Activated naive CD4-positive, alpha-beta T cell treated with anti-CD3 and anti-CD28 coated beads for 36 hours (primary cell): ENCODE measurements at places on chromosomes 12 and 14. TPM values are rescaled to one million over a fixed set of nuclear protein-coding genes. Genes with fewer than 3 reads are reported as not detected.

DNA sequence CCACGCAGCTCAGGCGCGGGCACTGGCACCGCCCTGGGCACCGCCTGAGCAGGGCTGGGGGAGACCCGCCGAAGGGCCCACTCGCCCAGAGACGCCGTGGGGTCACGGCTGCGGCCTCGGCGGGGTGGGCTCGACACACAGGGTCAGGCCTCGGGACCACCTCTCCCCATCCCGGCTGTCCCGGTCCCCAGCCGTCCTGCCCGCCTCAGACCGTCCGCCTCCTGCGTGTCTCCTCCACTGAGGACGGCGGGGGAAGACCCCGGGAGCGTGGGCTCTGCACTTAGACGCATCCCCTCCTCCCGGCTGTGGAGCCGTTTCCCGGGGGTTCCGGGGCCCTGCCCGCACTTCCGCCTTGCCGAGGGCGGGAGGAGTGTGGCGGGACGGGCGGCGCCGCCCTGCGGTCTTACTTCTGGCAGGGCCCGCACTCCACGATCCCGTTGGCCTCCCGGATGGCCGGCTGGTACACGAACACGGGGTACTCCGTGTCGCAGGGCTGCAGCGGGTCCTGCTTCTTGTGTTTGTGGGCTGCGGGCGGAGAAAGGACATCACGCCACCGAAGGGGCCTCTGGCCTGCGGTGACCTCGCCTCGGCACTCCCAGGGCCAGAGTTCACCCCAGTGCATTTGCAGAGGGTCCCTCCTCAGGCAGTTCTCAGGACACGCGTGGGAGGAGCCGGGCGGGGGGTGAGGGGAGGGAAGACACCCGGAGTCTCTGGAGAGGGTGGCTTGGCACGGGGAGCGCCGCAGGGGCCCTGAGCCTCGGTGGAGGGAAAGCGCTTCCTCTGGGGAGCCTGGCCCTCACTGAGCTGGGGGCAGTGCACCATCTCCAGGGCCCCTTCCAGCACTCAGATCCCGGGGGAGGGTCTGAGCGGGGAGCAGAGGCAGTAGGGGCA, 23.1 kb upstream of the LRTM2 start:
- H3K4me1 ChIP-seq = peaks cover 4% of the 10 kb centered on the region
- no peaks in the 10 kb centered on the region for H3K27me3 ChIP-seq
- peak; percentile 72 for DNase-seq
- peak overlapping the region; percentile 81 for H3K4me3 ChIP-seq
- H3K36me3 ChIP-seq = no peaks in the 10 kb centered on the region
- peak overlapping the region; percentile 88 for H3K27ac ChIP-seq

DNA sequence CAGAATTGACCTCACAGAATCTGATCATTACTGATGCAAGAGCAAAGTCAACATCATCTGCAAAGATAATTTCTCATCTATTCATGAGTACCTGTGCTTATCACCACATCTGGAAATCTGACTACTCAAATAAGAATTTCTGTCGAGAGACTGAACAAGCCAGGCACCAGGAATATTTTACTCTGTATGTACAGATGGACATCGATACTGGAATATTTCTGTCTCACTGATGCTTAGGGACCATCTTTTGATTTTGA, 105.2 kb downstream of the BICD1 start:
- no peak overlapping the region for H3K27ac ChIP-seq
- peaks cover 10% of the 10 kb centered on the region for H3K36me3 ChIP-seq
- no peaks in the 10 kb centered on the region for H3K27me3 ChIP-seq
- no peak overlapping the region for H3K4me3 ChIP-seq

- DNase-seq = peak; percentile 50
- peaks cover 17% of the 10 kb centered on the region for H3K4me1 ChIP-seq
- no peak overlapping the region for H3K27ac ChIP-seq
- peaks cover 25% of the 10 kb centered on the region for H3K27me3 ChIP-seq
- H3K36me3 ChIP-seq = no peaks in the 10 kb centered on the region
- no peak overlapping the region for H3K4me3 ChIP-seq
Measured at GRCh38 chr14:106277503-106277902, 751.1 kb downstream of the TMEM121 start.

DNA sequence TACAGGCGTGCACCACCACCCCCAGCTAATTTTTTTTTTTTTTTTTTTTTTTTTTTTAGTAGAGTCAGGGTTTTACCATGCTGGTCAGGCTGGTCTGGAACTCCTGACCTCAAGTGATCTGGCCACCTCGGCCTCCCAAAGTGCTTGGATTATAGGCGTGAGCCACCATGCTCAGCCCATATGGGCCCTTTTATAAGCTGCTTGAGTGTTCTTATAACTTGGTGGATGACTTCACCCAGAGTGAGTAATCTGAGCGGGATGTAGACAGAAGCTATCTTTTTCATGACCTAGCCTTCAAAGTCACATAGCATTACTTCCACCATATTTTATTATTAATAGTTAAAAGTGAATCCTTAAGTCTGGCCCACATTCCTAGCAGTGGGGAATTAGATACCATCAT, 16.4 kb downstream of the BBOF1 start:
- no peak overlapping the region for H3K27ac ChIP-seq
- no peak overlapping the region for H3K4me3 ChIP-seq
- peaks cover 1% of the 10 kb centered on the region for H3K36me3 ChIP-seq
- no peaks in the 10 kb centered on the region for H3K27me3 ChIP-seq
- H3K4me1 ChIP-seq = no peaks in the 10 kb centered on the region

DNA sequence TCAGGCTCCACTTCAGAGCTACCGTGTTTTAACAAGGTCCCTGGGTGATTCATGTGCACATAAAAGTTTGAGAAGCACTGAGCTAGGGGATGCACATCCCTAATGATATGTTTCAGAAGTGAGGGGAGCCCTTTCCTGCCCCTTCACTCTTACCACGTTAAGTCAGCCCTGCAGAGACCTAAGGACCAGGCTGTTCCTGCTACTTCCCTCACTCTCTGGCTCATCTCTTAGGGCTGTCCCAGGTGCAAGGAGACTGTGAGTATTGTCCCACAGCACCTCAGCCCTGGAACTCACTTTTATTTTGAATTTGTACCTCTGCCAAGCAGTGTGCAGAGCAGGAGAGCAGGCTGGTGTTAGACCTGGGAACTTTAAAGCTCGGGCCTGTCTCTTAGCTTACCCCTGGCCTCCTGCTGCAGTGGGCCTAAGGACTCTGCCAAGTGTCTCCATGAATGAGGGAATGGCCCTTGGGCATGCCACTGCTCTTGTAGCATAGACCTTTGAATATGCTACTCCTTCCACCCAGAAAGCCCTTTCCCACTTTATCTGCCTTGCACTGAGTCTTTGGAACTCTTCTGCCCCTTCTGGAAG, 11.0 kb upstream of the SUSD6 start:
- no peak overlapping the region for H3K27ac ChIP-seq
- H3K36me3 ChIP-seq = no peaks in the 10 kb centered on the region
- DNase-seq = no peak
- H3K4me1 ChIP-seq = peaks cover 5% of the 10 kb centered on the region

- peaks cover 8% of the 10 kb centered on the region for H3K4me1 ChIP-seq
- H3K27me3 ChIP-seq = no peaks in the 10 kb centered on the region
- no peaks in the 10 kb centered on the region for H3K36me3 ChIP-seq
- no peak overlapping the region for H3K27ac ChIP-seq
- DNase-seq = no peak
Measured at GRCh38 chr14:93086441-93087055, 29.2 kb downstream of the ITPK1 start.

DNA sequence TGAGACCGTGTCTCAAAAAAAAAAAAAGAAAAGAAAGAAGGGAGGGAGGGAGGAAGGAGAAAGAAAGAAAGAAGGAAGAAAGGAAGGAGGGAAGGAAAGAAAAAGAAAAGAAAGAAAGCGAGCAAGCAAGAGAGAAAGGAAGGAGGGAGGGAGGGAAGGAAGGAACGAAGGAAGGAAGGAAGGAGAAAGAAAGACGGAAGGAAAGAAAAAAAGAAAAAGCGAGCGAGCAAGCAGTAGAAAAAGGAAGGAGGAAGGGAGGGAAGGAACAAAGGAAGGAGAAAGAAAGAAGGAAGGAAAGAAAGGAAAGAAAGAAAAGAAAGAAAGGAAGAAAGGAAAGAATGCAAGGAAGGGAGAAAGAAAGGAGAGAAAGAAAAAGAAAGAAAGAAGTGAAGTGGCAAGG, 504.0 kb downstream of the GLT1D1 start:
- H3K27me3 ChIP-seq = no peaks in the 10 kb centered on the region
- no peak overlapping the region for H3K27ac ChIP-seq
- no peaks in the 10 kb centered on the region for H3K36me3 ChIP-seq
- no peak overlapping the region for H3K4me3 ChIP-seq
- no peak for DNase-seq
- no peaks in the 10 kb centered on the region for H3K4me1 ChIP-seq

DNA sequence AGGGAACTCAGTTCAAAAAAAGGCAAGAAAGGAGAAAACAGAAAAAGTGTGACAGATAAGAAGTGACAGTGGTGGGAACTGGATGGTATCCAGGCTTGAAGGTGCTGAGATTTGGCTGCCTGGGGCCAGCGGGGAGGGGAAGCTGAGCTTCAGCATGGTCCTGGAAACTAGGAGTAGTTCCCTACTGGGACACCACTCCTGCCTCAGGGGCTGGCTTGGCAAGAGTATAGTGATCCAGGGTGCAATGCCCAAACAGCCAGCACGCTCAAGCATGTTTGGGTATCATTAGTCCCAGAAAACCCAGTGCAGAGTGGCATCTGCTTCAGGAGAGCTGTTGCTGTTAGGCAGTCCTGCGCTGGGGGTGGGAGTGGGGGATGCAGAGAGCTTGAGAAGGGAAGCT, 49.5 kb upstream of the KTN1 start:
- no peak for DNase-seq
- no peak overlapping the region for H3K27ac ChIP-seq
- no peaks in the 10 kb centered on the region for H3K4me1 ChIP-seq
- no peaks in the 10 kb centered on the region for H3K36me3 ChIP-seq

DNA sequence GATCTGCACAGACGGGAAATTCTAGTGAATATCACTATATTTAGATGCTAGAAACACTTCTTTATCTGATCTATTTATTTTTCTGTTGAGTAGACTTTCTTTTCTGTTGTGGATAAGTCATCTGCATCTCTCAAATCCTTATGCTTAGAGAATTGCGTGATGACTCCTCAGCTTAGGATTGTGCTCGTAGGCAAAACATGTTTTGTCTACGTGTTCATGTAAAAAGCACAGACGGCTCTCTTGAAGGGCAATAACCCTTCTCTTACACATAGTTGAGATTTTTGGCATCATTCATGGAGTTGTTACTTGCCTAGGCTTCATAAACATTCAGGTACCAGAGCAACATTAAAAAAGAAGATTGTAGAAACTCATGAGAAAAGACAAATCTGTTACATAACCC, 18.6 kb downstream of the PPFIBP1 start:
- peaks cover 5% of the 10 kb centered on the region for H3K36me3 ChIP-seq
- peaks cover 10% of the 10 kb centered on the region for H3K4me1 ChIP-seq
- H3K4me3 ChIP-seq = no peak overlapping the region
- no peak overlapping the region for H3K27ac ChIP-seq
- no peak for DNase-seq

- peak overlapping the region; percentile 7 for H3K4me3 ChIP-seq
- peaks cover 43% of the 10 kb centered on the region for H3K4me1 ChIP-seq
- no peaks in the 10 kb centered on the region for H3K27me3 ChIP-seq
Measured at GRCh38 chr12:946631-947030, 2.9 kb downstream of the RAD52 start.

GRCh38 chr12:47860279-47860841, 40.7 kb upstream of the HDAC7 start:
- peaks cover 65% of the 10 kb centered on the region for H3K36me3 ChIP-seq
- H3K27ac ChIP-seq = peak overlapping the region; percentile 92
- peak overlapping the region; percentile 13 for H3K4me3 ChIP-seq

- no peak overlapping the region for H3K4me3 ChIP-seq
- peaks cover 2% of the 10 kb centered on the region for H3K4me1 ChIP-seq
- DNase-seq = no peak
- H3K36me3 ChIP-seq = peaks cover 30% of the 10 kb centered on the region
- no peaks in the 10 kb centered on the region for H3K27me3 ChIP-seq
Measured at GRCh38 chr12:50099302-50100008, 4.4 kb upstream of the GPD1 start.

- DNase-seq = no peak
- no peak overlapping the region for H3K4me3 ChIP-seq
- H3K4me1 ChIP-seq = peaks cover 13% of the 10 kb centered on the region
- H3K27ac ChIP-seq = no peak overlapping the region
- peaks cover 31% of the 10 kb centered on the region for H3K36me3 ChIP-seq
- no peaks in the 10 kb centered on the region for H3K27me3 ChIP-seq
Measured at GRCh38 chr12:107035733-107036132, 48.8 kb upstream of the MTERF2 start.

DNA sequence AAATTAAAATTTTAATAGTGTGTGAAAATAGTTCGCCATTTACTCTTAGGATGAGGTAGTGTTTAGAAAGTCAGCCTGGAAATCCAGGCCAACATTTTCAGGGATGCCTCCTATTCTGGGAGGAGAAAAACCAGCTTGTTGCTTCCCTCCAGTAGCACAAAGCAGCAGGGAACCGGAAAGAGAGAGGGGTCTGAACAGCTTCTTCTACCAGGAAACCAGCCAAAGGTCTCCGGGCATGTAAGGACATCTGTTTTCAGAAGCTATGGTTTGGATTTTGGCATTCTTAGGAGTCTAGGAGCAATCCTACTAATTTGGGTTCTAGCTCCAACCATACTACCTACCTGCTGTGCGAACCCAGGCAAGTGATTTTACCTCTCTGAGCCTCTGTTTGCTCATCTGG, 85.3 kb downstream of the DPF3 start:
- H3K27ac ChIP-seq = no peak overlapping the region
- DNase-seq = no peak
- no peaks in the 10 kb centered on the region for H3K27me3 ChIP-seq
- peaks cover 23% of the 10 kb centered on the region for H3K4me1 ChIP-seq
- H3K4me3 ChIP-seq = no peak overlapping the region
- no peaks in the 10 kb centered on the region for H3K36me3 ChIP-seq

DNA sequence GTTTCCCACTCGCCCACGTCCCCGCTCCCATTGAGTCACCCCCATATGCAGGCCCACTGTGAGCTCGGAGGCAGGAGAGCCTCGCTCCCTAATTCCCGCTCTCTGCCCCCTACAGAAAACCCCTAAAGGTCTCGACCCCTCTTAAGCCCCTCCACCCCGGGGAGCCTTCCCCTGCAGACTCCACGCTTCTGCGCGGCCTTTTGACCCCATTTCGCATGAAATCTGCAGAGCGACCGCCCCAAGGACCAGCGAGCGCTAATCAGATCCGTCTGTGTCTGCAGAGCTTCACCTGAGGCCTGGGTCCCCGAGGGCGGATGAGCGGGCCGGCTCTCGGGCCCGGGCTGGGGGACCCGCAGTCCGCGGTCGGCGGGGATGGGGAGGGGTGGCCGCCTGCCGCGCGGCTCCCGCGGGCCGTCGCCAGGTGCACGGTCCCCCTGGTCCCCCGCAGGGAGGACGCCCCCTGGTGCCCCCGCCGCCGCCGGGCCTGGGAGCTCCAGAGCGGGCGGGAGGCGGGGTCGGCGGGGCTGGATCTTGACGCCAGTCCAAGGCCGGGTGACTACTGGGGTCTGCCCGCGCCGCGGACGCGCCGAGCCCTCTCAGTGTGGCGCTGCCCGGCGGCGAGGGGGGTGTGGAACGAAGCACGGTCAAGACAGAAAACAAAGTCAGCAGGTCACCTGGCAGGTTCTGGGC, 10.1 kb downstream of the BMP4 start:
- peaks cover 52% of the 10 kb centered on the region for H3K27me3 ChIP-seq
- H3K36me3 ChIP-seq = no peaks in the 10 kb centered on the region
- no peak overlapping the region for H3K27ac ChIP-seq
- no peak overlapping the region for H3K4me3 ChIP-seq
- no peak for DNase-seq

C3AR1 gene
- 0.25 TPM for total RNA-seq

AKAP5 gene
- total RNA-seq = 0.69 TPM

ASB2 gene
- total RNA-seq = 2.4 TPM

C12orf50 gene
- total RNA-seq = 0.07 TPM

RAD51AP1 gene
- 76.5 TPM for total RNA-seq

AMN gene
- 0.33 TPM for total RNA-seq

ARHGEF40 gene
- not detected for total RNA-seq

BDKRB1 gene
- not detected for total RNA-seq

TMEM30B gene
- 3.0 TPM for total RNA-seq
